Ovary (tissue), 10 donors: ENCODE measurements at places on chromosomes 16 and 17.

DNA sequence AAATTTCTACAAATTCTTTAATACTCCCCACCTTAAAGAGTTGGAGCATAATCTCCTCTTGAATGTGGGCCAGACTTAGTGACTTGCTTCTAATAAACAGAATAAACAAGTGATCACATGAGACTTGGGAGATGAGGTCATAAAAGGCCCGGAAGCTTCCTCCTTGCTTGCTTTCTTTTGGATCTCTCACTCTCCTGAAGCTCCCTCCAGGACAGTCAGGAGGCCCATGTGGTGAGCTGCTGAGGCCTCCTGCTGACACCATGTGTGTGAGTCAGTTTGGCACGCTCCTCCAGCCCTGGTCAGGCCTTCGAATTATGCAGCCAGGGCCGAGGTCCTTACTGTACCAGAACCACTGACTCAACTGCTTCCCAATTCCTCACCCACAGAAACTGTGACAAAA, 53.2 kb downstream of the NDEL1 start:
- no peak for DNase-seq

DNA sequence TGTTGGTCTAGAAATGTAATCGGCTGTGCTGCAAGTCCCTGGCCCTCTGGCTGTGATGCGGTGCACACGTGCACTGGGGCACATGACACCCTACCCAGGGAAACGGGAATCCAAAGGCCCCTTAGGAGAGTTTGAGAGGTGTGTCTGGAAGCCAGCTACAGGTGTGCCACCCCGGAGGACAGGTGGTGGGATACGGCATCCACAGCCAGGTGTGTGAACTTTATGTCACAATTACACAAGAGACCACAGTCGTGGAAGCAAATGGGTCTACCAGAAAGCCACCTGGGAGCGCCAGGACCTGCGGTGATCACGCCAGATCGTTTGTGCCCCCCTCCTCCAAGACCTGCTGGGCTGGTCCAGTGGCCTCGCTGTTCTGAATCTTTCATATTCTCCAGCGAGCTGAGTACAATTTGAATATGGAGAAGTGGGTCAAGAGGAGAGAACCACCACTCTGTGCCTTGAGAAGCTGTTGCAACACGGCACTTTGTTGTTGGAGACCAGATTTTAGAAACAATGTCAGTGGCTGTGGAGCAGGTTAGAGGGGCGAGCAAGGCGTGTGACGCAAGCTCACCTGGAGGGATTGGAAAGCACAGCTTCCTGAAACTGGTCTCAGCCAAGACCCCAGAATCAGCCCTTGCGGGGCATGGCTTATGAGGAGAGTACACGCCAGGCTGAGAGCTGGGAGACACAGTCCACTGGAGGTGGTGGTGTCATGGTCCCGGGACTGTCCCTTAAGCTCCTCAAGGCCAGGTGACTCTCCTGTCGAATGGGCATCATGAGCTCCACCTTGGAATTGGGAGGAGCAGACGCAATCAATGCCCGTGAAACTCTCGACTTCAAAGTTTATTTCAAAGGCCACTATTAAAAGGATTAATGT, 37.4 kb downstream of the COX4I1 start:
- no peak for DNase-seq

DNA sequence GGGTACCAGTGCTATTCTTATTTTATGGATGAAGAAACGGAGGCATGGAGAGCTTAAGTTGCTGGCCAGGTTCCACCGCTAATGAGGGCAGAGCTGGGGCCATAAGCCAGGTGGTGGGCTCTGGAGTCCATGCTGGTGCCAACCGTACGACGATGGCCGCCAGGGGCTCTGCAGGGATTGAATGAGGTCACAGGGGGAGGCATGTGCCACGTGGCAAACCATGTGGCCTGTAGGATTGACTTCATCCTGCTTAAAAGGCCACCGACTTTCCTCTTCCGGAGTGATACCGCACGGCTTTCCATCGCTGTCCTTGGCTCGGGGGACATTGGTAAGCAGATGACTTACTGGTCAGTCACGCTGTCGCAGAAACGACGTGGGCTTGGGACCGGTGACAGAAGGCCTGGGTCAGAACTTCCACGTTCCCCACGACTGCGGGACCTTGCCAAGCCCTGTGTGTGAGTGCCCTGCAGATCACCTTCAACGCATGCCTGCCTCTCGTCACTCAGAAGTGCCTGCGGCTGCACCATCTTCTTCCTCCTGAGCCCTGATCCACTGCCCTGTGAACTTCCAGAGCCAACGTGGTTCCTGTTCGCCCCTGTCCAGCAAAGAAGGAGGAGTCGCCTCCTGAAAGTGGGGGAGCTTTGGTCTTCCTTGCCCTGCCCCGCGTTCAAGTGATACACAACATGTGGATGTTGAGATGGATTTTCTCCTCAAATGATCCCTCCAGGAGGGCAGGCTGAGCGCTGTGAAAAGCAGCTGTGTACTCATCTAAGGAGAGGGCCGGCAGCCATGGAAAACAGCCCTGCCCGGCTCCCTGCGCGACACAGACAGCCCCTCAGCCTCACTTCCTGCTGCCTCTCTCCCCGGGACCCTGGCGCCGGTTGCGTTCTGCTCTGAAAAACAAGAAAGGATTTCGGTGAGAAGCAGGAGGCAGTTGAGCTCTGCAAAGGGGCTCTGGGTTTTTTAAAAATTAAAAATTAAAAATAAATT, 176.7 kb downstream of the C16orf95 start:
- no peak for DNase-seq

DNA sequence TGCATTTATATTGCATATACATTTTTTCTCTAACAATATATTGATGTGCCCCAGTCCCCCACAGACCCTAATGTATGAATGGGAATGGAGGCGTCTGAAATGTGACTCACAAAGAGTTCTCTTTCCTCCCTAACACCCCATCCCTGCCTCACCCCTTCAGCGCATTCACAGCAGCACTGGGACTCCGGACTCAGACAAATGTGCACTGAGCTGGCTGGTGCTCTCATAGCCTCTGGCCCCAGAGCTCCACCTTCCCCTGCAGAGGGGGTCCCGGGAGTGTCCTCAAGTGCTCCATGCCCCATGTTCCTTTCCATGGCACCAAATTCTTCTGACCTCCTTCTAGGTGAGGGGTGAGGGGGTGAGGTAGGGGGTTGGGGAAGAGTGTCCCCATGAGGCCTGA, 20.6 kb downstream of the NPTX1 start:
- no peak for DNase-seq

- DNase-seq: no peak
Measured at GRCh38 chr17:61477204-61477834, 25.1 kb downstream of the TBX4 start.

GRCh38 chr16:85986931-85987749, 88.2 kb downstream of the IRF8 start:
- DNase-seq: no peak

DNA sequence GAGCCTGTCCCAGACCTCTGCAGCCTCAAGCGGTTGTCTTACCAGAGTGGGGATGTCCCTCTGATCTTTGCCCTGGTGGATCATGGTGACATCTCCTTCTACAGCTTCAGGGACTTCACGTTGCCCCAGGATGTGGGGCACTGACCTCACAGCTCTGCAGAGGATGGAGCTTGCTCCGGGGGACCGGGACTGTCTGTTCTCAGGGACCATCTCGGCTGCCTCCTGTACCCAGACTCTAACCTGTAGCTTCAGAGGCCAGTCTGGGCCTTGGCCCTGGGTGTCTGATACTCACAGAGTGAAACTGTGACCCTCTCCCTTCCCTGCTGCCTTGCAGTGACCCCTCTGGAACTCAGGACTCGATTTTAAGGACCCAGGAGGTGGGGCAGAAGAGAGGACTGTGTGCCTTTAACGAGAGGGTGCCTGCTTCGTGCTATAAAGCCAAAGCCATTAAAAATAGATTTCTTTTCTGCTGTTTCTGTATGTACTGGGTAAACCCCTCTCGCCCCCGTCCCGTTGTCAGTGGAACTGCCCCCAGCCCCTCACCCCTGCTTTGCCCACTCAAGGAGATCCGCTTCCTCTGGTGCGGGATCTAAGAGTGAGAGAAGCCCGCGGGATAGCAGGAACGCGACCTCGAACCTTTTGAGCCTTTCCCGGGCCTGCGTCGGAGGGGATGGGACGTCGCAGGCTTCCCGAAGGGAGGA, 1.1 kb upstream of the LLGL2 start:
- no peak for DNase-seq

GRCh38 chr16:11915114-11915643, 577 bp downstream of the GSPT1 start:
- DNase-seq: peak; percentile 59

DNA sequence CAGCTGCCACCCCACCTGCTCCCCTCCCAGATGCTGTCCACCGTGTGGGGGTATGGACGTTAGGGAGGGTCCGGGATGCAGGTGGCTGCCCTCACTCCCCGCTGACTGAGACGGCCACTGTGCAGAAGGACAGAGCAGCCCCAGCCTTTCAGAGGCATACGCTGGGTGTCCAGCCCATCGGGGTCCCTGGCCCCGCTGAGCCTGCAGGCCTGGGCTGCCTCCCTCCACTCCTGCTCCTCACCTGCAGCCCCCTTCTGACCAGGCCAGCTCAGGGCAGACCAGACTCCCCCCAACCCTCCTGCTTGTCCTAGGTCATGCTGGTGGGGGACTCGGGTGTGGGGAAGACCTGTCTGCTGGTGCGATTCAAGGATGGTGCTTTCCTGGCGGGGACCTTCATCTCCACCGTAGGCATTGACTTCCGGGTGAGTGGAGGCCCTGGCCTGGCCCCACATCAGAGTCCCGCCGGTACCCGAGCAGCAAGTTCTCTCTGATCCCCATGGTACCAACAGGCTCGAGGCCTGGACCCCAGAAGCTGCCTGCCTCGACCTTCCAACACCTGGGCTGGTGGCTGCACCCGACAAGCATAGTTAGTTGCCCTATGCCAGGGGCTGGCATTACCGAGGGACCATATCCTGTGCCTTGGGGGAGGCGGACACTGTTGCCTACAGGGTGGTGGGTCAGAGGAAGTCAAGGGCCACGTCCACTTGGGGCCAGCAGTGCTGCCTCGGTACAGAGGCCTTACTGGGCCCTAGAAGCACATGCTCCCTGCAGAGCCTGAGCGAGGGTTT, 1.4 kb downstream of the RAB26 start:
- no peak for DNase-seq

- DNase-seq: no peak
Measured at GRCh38 chr17:72022328-72023275, 98.2 kb upstream of the SOX9 start.

DNA sequence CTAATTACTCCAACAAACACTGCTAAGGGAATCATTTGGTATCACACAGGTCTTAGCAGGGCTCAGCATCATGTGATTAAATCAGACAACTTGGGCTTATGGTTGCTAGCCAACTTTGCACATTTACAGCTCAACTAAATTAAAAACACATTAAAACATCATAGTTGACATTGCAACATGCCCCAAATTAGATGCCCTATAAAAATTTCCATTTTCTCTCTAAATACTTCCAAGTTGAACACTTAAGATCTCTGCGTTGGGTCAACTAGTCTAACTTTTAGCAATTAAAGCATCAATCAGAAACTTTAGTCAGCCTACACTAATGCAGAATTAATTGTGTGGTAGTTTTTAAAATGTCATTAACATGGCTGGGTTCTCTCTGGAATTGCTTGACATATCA, 12.1 kb downstream of the DNAJC7 start:
- no peak for DNase-seq

DNA sequence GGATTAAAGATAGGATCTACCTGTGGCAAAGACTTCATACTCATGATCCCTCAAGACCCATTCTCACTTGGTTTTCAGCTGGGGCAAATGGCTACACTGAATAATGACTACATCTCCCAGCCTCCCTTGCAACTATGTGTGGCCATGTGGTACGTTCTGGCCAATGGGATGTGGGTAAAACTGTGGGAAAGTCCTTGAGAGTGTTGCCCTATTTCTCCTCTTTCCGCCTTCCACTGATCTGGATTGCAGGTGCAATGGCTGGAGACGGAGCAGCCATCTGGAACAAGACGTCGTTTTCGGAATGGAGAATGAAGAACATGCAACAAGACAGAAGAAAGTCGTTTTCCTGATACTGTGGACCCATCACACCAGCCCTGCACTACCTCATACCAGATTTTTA, 48.5 kb downstream of the HAPSTR1 start:
- DNase-seq: no peak

GRCh38 chr16:64384636-64385035, 737.2 kb downstream of the CDH11 start:
- DNase-seq: no peak

GRCh38 chr17:47883589-47884426, 12.2 kb upstream of the SP2 start:
- DNase-seq: no peak

DNA sequence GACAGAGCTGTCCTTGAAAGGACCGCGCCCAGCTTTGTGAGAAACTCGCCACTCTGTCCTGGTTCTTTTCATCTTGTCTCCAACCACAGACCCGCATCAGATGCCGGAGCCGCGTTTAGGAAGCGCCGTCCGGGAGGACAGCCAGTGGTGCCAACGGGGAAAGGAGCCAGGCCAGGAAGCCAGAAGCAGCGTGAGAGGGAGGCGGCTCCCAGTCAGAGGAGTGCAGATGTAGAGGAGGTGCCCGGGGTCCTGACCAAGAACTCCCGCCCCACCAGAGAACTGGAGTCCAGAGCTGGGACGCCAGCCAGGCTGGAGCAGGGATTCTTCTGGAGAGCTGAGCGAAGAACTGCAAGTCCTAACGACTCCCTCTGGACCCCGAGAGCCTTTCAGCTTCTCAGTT, 49.3 kb upstream of the TNRC6C start:
- no peak for DNase-seq

GRCh38 chr16:57589374-57589773, 39.1 kb upstream of the ADGRG1 start:
- no peak for DNase-seq

DNA sequence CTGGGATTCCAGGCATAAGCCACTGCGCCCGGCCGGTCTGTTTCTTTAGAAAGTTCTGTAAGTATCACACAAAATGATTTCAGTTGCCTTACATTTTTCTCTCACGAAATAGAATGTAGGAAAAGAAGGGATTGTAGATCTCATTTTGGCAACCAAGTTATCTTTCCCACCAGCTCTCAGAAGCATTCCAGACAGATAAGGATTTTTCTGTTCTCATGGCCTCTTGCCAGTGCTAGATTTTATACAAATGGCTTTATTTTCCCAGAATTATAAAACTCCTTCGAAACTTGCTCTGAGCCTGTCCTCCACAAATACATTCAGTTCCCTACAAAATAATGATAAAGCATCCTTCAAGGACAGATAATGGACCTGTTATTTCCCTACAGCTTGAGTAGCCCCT, 46.9 kb downstream of the LCMT1 start:
- DNase-seq: no peak

GRCh38 chr17:39619786-39620101, 7.0 kb upstream of the PPP1R1B start:
- DNase-seq: no peak

DNA sequence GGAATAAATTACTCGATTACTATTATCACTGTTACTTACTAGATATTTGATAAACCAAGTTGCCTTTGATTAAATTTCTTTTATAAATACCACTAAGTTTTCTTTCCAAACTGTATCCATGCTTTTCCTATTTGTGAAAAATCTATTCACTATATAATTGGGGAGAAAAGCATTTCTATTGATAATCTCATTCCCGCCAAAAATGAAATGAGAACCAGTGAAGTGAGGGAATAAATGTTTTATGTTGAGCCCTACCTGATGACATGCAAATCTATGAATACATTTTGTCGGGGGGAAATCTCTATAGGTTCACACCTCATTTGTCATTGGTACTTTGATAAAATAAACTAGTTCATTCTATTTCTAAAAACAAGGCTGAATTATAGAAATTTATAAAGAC, 15.7 kb downstream of the BRIP1 start:
- no peak for DNase-seq

GRCh38 chr16:58815181-58815888, 81.2 kb upstream of the GOT2 start:
- DNase-seq: no peak
